CD4-positive, alpha-beta T cell treated with Interleukin-4 for 4 hours (primary cell): ENCODE measurements at places on chromosomes 2 and 18.

- no peak for DNase-seq
Observed at GRCh38 chr18:56509656-56510055, 128.7 kb downstream of the TXNL1 start.

DNA sequence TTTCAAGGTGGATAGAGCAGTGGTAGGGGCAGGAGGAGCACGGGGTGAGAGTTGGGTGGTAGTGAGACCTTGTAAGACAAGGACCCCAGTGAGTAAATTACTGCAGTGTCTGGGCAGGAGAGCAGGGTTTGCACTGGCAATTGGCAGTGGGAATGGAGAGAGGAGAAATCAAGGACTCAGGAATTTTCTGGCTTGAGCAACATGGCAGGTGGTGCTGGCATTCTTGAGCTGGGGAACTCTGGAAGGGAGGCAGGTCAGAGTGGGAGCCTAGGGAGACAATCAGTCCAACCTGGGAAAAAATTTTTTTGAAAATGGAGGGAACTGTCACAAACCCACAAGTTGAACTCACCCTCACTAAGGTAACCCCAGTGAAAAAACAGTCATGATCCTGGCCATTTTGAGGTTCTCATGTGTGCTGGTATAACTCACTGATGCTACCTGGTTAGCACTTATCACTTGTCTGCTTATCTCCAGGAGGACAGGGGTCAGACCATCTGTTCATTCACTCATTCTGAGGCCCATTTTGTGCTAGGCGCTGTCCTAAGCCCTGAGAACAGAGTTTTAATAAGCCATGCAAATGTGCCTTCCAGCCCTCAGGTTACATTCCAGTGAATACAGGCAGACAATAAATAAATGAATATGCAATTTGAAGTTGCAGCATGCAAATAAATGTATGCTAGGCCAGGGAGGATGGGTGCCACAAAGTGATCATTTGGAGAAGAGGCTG, 92.2 kb upstream of the SEC11C start:
- DNase-seq, result no peak

DNA sequence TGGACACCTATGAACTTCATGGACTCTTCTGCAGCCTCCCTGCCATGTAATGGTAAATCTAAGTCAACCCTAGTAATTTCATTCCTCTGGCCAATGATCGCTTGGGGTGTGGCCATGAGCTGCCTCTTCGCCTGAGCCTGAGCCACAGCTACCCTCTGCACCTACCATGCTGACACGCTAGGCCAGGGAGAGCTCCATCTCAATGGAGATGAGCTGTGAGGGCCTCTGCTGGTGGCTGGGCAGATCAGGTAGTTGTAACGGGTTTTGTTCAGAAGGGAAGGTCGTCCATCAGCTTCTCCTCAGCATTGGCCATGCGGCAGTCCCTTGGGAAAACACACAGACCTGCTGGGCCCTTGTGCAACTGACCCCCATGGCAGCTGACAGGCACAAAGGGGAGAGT, 24.4 kb downstream of the MPHOSPH10 start:
- DNase-seq, result no peak

DNA sequence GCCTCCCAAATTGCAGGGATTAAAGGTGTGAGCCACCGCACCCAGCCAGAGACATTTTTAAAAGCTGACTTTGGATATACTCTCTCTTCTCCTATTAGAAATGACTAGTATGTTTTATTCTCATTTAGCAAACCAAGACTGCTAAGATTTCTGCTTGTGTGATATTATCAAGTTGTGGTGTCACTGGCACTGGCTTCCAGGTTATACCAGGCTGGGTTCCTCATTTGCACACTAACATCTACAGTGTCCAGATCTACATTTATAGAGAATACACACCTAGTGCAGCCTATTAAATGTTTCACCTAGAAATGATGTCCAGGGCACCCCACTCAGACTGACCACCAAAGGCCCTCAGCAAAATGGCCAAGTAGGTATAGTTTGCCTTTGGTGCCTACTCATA, 265.3 kb upstream of the STON1 start:
- DNase-seq, result no peak

- DNase-seq, result peak; percentile 67
Observed at GRCh38 chr18:9095297-9096006, 7.0 kb upstream of the NDUFV2 start.

- no peak for DNase-seq
Observed at GRCh38 chr2:50443868-50444630, 587.9 kb downstream of the NRXN1 start.

GRCh38 chr18:28961669-28962228, 784.8 kb upstream of the CDH2 start:
- no peak for DNase-seq

- no peak for DNase-seq
Observed at GRCh38 chr2:98615481-98615880, 7.1 kb downstream of the UNC50 start.

- DNase-seq, result no peak
Observed at GRCh38 chr2:138446043-138446442, 55.5 kb upstream of the SPOPL start.

- no peak for DNase-seq
Observed at GRCh38 chr2:231300020-231300721, 95.3 kb upstream of the B3GNT7 start.

- no peak for DNase-seq
Observed at GRCh38 chr2:240850026-240850425, 18.6 kb upstream of the AGXT start.

DNA sequence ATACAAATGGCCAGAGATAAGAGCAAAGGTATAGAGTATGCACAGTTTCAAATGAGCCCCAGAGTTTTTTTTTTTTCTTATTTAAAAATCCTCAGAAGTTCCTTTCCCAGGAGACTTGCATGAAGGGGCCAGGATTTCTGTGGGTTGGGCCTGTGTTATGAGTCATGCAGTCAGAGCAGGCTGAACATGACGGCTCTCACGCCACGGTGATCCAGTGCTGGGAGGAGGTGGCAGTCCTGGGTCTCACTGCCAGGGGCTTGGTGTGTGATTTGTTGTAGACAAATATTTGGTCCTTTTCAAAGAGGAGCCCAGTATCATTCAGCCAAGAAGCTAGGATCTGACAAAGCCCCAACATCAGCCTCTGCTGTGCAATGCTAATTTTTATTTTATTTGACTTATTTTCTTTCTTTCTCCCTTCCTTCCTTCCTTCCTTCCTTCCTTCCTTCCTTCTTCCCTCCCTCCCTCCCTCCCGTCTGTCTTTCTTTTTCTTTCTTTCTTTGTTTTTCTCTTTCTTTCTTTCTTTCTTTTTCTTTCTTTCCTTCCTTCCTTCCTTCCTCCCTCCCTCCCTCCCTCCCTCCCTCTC, 10.4 kb upstream of the KCNE4 start:
- DNase-seq, result no peak

DNA sequence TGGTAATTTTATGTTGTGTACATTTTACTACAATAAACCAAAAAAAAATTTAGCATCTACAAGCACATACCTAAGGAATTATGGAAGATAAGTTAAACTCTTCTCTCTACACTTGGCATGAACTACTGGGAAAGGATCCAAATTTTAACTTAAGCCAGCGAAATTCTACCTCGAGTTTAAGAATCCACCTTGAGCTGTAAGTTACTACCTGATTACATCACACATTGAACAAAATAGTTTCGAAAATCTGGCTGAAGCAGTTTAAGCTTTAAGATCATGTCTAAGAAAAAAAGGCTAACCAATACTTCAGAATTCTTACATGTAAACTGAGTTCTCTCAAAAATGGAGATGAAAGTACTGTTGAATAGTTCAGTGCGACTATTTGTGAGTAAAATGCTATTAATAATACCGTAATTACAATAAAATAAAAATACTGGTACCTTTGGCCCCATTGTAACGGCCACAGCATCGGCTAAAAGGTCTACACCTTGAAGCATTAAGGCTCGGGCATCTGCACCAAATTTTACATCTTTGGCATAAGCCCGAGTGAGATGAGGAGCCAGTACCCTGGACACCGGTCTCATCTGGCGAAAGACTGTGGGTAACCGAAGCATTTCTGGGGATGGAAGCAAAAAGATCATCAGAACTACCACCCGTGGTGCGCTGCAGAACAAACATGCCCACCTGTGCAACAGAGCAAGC, 1.3 kb downstream of the HSPD1 start:
- no peak for DNase-seq

- no peak for DNase-seq
Observed at GRCh38 chr2:127857265-127857808, 618 bp downstream of the POLR2D start.

- peak; percentile 60 for DNase-seq
Observed at GRCh38 chr2:19868701-19869580, 32.8 kb downstream of the TTC32 start.

GRCh38 chr18:44582456-44582855, 98.2 kb upstream of the SETBP1 start:
- DNase-seq, result no peak

DNA sequence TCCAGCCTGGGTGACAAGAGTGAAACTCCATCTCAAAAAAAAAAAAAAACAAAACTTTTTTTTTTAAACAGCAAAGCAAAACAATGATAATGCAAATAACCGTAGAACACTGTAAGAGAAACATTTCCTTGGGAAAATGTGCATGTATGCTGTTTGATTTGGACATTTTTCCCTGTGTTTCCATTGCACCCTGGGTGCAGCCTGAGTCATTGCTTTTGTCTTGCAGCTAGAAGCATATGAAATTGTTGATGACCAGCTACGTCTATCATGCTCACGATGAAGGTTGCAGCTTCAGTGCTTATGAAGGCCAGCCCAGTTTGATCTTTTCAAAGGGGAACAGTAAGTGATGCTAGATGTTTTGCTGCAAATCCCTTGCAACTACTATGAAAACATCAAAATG, 41.5 kb downstream of the MOGAT1 start:
- DNase-seq, result no peak

DNA sequence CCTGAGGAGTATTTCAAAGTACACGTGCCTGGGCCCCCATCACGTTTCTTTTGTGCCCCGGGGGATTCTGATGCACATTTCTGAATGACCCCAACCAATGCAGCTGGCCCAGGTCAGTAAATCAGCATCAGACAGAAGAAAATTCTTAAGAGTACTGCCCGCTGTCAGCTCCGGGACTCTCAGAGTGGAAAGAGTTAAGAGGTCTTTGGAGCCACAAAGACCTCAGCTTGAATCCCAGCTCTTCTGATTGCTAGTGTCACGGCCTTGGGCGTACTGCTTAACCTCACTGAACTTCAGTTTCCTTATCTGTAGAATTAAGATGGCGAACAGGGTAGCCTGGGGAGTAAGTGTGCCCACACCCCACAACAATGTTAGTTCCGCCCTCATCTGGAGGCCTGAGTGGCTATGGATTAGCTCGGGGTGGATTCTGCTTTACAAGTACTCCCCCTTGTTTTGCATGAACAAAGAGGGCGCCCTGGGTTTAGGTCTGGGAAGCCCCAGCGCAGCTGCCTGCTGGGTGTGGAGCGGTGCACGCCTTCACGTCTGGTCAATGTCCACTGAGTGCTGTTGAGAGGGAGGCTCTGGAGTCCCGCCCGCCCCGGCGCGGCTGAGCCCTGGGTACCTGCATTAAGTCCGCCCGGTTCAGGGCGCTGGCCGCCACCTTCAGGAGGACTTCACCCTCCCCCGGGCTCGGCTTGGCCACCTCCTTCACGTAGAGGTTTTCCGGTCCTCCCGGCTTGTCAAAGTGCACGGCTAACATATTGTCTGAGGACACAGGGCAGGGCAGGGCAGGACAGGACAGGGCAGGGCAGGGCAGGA, 858 bp downstream of the TP53I3 start:
- peak; percentile 55 for DNase-seq

DNA sequence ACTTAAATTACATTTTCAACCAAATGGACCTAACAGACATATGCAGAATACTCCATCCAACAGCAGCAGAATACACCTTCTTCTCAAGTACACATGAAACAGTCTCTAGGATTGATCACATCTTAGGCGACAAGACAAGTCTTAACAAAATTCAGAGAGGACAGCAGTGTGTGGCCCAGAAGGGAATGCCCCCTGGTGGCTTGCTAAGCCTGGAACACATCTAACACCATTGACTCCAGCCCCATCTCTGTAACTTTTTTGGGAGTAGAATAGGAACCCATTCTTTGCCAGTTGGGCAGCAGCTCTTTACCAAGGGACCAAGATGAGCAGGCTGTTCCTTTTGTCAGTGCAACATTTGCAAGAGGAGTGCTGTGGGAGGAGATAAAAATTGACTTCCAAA, 249.9 kb downstream of the PLCL1 start:
- peak; percentile 15 for DNase-seq

DNA sequence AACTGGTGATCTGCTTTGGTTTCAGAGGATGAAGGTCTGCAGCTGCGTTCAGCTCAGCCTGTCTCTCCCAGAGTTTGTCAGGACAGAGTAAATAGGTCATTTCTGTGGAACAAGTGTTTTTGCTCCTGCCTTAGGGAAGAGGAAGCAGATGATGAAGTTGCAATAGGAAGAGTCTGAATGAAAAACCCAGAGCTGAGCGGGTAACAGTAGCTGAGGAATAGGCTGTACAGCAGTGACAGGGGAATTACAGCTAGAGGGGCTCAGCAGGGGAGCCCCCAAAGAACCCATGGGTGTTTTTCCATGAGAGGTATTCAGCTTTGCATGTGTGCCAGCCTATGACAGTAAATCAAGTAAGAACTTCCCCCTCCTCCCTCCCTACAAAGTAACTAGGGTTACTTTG, 10.3 kb upstream of the CYBRD1 start:
- DNase-seq, result no peak

GRCh38 chr2:168999668-169000213, 31.4 kb downstream of the ABCB11 start:
- no peak for DNase-seq

DNA sequence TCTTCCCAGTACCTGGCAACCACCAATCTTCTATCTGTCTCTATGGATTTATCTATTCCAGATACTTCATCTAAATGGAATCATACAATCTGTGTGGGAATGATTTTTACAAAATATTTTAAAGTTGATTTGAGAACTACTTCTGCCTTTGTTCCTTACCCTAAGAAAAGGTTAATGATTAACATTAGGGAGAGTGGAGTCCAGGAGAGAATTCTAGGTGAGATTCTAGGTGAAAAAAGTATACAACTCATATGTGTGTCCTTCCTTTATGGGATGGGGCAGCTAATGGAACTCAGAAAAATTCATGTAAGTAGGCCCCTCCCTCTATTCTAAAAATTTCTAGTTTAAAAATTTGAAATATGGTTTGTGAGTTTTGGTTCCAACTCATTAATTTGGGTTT, 35.9 kb upstream of the WDSUB1 start:
- no peak for DNase-seq

DNA sequence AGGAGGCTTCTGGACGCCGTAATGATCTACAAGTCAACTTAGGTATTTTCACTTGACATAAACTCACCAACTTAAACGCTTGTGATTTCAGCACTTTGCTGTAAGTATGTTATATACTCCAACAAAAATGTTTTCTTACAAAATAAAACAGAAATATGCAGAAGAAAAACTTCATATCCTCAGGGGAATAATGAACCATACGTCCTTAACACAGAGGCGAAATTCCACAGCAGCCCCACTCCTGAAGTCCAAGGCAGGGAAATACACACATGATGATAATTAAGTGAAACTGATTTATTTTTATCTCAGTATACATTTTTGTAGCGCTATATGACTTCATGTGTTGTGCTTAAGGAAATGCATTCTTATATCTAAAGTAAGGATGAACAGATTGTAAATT, 335.4 kb upstream of the VWC2L start:
- DNase-seq, result no peak

GRCh38 chr18:74825460-74825859, 227.8 kb downstream of the ZNF407 start:
- DNase-seq, result no peak
